ENCODE measurements at places on chromosomes 16 and 17.

DNA sequence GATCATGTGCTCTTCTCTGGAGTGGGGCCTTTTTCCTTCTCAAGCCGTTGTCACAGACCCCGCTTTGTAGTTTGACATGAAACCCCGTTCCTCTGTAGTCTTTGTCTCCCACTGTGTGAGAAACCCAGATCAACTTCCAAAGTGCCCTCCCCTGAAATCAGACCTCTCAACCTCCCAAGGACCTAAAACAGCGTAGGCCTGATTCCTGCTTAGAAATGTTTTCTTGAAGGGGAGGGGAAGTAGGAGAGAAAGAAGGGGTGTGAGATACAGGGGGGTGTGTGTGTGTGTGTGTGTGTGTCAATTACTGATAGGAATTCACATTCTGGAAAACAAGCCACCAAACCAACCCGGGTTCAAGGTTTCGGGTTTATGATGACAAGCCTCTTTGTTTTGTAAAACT lies 1.4 kb downstream of the UBE2O start:
- DNase-seq, result no peak

DNA sequence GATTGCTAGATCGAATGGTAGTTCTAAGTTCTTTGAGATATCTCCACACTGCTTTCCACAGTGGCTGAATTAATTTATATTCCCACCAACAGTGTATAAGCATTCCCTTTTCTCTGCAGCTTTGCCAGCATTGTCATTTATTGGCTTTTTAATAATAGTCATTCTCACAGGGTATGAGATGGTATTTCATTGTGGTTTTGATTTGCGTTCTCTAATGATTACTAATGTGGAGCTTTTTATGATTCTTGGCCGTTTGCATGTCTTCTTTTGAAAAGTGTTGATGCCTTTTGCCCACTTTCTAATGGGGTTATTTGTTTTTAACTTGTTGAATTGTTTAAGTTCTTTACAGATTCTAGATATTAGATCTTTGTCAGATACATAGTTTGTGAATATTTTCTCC lies 36.5 kb upstream of the BCAS3 start:
- DNase-seq, result no peak

GRCh38 chr16:7517496-7517895 lies 184.9 kb downstream of the RBFOX1 start:
- no peak for DNase-seq

GRCh38 chr16:68636818-68637217 lies 8.3 kb upstream of the CDH3 start:
- no peak for DNase-seq

GRCh38 chr17:80859002-80859941 lies 132.4 kb upstream of the CHMP6 start:
- DNase-seq, result peak; percentile 79

- DNase-seq, result no peak
These were observed 415 bp downstream of the XYLT1 start for GRCh38 chr16:17470182-17470907.

DNA sequence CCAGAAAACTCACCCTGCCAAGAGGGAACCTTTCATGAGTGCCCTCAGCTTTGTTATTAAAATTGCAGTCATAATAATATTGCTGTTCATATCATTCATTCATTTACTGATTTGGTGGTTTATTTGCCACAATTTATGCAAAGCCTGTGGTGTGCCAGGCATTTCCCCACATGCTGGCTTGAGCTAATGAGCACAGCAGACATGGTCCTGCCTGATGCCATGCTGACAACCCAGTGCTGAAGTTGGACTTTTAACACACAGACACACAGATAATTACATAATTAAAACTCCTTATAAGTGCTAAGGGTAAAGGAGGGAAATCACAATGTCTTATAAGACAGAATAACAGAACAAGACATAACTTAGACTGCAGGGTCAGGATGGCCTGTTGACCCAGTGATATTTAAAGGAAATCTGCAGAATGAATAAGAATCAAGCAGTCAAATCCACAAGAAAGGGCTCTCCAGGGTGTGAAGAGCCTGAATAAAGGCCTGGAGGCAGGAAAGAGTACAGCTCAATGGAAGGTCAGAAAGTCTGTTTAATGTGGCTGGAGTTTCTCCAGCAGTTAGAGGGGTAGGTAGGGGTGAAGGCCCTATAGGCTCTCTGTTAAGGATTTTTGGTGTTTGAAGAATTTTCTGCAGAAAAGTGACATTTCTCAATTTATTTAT lies 196.9 kb upstream of the CDH11 start:
- DNase-seq, result no peak

GRCh38 chr17:15169676-15170075 lies 95.5 kb downstream of the PMP22 start:
- no peak for DNase-seq

- no peak for DNase-seq
These were observed 16.9 kb downstream of the EMC8 start for GRCh38 chr16:85782451-85782850.

DNA sequence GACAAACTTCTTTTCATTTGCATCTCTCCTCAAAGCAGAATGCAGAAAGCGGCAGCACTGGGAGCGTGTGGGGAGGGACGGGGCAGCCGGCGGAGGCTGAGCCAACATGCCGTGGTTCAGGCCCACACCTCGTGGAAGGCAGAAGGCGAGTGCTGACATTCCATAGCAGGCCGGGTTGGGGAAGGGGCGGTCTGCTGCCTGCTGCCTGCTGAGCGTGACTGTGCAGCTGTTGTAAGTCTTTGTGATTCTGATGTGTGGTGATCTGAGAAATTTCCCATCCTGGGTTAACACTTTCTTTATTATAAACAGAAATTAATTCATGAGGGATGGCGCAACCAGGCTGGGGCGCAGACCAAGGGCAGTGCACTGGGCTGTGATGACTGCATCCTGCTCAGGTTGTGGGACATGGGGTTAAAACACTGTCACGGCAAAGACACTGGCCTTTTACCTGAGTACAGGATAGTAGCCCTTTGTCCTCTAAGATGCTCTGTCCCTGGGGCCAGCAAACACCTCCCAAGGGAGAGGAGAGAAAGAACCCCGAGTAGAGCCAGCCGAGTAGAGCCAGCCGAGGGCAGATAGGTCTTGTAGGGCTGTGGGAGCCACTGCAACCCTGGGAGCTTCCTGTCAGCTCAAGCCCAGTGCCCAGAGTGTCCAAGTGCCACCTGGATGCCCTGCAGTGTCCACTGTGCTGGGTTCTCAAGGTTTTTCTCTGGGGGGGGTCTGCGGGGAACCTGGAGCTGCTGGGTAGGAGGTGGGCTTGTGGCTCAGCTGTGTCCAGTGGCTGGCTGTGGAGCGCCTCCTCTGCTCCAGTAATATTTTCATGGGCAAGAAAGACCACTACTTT lies 8.8 kb upstream of the DNASE1 start:
- DNase-seq, result no peak

GRCh38 chr17:74305865-74306654 lies 20.0 kb upstream of the KIF19 start:
- no peak for DNase-seq

DNA sequence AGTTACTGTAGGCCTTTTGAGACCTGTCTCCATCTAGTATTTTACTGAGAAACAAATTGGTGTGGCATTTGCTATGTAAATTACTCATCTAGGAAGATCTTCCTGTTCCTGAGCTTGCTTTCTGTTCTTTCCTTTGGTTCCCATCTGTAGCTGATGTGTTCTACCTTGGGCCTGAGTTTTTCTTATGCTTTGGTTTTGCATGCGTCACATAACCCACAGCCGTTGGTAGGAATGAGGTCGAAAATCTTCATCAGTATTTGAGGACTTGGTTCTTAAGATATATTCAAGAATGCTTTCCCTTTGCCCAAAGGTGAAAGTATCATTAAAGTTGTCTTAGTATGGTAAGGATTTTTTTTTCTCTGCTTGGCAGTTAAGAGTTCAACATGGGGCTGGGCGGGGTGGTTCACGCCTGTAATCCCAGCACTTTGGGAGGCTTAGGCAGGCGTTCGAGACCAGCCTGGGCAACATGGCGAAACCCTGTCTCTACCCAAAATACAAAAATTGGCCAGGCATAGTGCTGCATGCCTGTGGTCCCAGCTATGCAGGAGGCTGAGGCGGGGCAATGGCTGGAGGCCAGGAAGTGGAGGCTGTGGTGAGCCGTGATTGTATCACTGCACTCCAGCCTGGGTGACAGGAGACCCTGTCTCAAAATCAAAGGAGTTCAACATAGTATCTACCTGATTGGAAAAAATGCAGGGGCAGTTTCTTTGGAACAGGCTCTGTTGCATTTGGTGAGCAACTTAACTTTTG lies 28.8 kb downstream of the IST1 start:
- no peak for DNase-seq

DNA sequence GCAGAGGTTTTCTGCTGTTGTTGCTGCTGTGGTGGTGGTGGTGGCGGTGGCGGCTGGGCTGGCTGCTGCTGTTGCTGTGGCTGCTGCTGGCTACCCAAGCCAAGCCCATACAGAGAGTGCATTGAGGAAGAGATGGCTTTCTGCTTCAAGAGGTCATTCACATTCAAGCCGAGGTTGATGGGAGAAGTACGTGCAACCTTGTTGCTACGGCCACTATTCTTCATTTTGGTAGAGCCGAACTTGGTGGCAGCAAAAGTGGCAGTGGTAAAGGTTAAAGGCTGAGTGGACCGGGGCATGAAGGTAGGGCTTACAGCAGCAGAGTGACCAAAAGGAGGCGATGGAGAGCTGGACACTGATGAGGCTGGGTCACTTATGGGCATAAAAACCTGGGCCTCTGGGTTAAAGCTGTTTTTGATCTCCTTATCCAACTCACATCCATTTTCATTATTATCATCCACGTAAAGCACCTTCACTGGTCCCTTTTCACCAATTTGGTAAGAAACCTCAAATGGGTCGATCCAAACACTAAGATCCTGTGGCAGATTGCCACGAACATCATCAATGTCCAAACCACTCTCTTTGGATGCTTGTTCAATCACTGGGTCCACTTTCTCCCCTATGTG lies 2.8 kb downstream of the TOB1 start:
- DNase-seq, result no peak

GRCh38 chr17:78014646-78015045 lies 56.1 kb downstream of the TNRC6C start:
- DNase-seq, result no peak

DNA sequence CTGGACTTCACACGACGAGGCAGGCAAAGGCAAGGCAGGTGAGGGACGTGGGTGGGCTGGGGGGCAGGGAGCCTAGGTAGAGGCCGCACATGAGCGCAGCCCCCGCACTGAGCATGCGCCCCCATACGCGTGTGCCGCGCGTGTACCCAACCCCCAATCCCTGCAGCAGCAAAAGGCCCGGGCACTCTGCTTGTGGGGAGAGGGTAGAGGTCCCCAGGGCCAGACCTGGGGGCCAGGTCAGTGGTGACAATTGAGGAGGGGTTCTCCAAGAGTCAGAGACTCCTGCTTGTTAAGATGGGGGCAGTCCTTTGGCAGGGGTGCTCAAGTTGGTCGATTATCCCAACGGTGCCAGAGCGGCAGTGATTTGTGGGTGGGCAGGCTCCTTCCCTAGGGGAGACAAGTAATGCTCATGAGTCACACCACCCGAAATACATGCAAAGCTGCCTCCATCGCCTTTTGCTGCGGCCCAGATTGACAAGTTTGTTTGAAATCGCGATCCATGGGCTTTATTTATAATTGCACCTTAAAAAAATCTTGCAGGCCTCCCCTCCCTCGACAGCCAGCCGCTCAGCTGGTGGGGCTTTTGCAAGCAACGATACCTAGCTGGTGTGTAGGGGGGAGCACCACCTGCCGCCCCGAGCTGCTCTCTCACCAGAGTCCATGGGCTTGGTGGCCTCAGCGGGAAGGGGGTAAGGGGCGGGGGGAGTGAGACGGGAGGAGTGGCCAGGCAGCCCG lies 1.1 kb upstream of the GIT1 start:
- DNase-seq, result peak; percentile 15

GRCh38 chr17:14499976-14500375 lies 199.1 kb downstream of the HS3ST3B1 start:
- DNase-seq, result no peak

GRCh38 chr16:17524656-17525055 lies 53.9 kb upstream of the XYLT1 start:
- no peak for DNase-seq

GRCh38 chr17:17993366-17993765 lies 20.7 kb downstream of the DRC3 start:
- DNase-seq, result no peak

GRCh38 chr17:15154618-15155017 lies 110.5 kb downstream of the PMP22 start:
- DNase-seq, result no peak
